ENCODE measurements at places on chromosomes 7 and 10.

DNA sequence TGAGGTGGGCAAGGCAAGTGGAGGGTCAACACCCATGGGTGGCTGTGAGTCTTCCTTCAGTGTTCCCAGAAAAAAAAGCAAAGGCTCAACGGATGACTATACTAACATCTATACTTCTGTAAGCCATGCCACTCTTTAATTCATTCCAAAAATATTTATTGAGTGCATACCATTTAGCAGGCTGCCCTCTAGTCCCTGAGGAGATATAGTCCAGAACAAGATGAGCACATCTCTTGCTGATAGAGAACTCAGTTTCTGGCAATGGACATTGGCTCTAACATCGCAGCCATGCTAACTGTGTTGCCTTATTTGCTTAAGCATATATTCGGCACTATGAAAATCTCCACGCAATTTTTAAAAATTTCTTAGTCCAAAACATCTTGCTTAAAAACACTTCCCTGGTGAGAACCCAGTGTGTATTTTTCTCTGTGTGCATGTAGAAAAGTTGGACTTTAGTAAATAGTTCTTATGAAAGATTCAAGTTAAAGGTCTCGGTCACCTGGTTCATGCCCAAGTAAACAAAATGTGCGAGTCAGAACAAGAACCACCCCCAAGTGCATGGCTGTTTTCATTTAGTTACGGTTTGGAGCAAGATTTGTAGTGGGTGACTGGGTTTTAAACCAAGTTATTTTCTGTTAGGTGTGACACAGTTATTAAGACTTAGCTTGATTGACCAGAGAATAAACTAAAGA is 69.8 kb downstream of the MET start:
- no peak for DNase-seq

DNA sequence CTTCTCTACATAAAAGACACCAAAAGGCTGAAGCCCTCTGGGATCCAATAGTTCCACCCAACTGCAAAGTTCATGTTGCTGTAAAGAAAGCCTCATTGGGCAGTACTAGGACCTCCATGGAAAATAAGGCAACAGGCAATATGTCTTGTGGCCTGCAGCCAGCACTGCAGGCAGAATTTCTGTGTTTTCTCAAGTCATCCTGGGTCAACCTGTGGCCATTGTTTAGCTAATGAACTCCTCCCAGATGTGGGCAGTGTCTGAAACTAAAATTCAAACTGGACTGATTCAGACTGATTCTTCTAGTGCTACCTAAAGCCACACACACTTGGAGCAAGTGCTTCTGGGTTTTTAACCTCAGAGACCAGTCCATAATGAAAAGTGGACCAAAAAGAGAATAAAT is 141.5 kb downstream of the PPP1R17 start:
- DNase-seq, result no peak

DNA sequence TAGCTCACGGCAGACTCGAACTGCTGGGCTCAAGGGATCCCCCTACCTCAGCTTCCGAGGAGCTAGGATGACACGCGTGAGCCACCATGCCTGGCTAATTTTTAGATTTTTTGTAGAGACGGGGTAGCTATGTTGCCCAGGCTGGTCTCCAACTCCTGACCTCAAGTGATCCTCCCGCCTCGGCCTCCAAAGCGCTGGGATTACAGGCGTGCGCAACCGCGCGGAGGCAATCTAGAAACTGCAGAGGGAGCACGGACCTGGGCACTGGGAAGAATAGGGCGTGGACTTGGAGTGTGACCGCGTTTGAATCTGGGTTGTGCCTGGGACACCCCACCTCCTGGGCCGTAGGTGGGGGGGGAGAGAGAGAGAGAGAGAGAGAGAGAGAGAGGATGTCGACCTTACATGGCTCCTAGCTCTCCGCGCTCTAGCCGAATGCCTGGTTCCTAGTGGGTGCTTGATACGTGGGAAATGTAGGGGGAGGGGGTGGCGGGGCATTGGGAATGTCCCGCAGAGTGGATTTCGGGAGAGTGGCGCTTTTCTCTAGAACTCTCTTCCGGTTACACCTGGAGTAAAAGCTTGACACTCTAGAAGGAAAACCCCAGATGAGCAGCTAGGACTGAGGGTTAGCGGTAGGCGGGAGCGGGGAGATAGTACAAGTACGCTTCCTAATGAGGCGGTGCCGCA is 1.2 kb upstream of the MAP3K8 start:
- DNase-seq, result no peak

GRCh38 chr10:35423505-35424306 is 87.4 kb downstream of the CCNY start:
- DNase-seq, result no peak

- no peak for DNase-seq
These were observed 183.7 kb downstream of the KCND2 start for GRCh38 chr7:120456699-120457098.

Data from NCI-H510A (cell line).